ENCODE measurements at places on chromosomes 1 and 21.

DNA sequence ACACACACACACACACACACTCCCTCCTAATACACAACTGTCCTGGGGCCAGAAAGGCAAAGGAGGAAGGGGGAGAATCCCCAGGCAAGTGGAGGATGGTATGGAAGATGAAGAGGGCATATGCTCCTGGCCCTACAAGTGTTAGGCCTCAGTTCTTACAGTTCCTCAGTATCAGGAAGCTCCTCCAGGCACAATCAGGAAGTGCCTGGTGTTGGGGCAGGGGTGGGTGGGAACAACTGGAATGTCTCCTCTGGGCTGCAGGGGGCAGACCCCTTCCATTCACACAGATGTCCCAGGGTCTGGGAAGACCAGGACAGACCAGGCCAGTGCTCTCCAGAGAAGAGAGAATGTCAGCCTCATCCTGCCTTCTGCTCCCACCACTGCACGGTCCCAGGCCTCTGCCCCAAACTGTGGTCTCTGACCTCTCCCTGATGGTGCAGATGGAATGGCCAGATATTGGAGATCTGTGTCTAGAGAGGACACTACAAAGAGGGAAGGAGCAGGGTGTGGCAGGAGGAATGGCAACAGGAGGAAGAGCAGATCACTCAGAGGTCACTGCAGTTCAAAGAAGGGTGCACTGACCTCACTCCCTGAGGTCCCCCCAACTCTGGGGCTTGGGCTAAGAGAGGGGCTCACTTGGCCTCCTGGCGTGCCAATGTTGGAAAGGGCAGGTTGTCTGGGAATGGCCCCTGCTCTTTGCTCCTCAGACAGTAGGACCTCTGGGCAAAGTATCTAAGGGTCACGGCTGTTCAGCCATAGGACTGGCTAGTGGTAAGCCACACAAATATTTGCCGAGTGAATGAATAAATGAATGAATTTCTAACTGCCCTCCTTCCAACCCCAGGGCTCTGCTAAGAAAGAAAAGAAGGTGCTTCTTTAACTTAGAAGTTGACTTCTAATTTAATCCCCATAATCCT is 2.5 kb upstream of the DENND2D start:
- DNase-seq, result no peak

GRCh38 chr1:203777596-203777995 is 12.6 kb downstream of the LAX1 start:
- DNase-seq, result no peak

GRCh38 chr1:109924316-109924715 is 13.7 kb downstream of the CSF1 start:
- DNase-seq, result no peak

DNA sequence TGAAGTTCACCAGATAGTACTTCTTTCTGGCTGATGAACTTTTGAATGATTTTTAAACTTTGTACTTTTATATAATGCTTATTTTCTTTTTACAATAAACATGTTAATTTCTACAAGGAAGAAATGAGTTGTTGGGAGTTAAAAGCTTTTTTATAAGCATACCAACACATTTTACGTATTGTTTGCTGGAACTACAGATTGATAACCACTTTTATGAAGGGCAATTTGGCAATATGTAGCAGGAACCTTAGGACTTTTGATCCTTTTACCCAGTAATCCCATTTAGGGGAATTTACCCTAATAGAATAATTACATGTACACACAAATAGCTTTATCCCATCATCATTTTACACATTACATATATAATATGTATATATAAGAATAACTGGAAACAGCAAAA is 16.3 kb downstream of the PRPF38A start:
- no peak for DNase-seq

GRCh38 chr1:230423261-230423660 is 2.9 kb downstream of the PGBD5 start:
- no peak for DNase-seq

- no peak for DNase-seq
Measured at GRCh38 chr1:29967261-29967660, 730.9 kb downstream of the PTPRU start.

- no peak for DNase-seq
Measured at GRCh38 chr1:186429017-186429416, 31.9 kb downstream of the PDC start.

GRCh38 chr21:14982336-14982735 is 82.5 kb downstream of the NRIP1 start:
- DNase-seq, result no peak

- DNase-seq, result no peak
Measured at GRCh38 chr1:153883223-153883622, 39.5 kb downstream of the GATAD2B start.

DNA sequence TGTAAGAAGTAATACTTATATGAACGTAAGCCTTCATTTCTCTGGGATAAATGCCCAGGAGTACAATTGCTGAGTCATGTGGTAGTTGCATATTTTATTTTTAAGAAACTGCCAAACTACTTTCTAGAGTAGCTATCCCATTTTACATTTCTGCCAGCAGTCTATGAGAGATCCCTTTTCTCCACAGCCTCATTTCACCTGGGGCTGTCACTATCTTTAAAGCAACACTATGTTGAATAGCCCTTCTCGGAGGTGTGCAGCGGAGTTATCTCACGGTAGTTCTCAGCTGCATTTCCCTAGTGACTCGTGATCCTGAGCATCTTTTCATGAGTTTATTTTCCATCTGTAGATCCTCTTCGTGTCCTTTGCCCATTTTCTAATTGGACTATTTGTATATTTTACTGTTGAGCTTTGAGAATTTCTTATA is 93.4 kb downstream of the ADARB1 start:
- no peak for DNase-seq

DNA sequence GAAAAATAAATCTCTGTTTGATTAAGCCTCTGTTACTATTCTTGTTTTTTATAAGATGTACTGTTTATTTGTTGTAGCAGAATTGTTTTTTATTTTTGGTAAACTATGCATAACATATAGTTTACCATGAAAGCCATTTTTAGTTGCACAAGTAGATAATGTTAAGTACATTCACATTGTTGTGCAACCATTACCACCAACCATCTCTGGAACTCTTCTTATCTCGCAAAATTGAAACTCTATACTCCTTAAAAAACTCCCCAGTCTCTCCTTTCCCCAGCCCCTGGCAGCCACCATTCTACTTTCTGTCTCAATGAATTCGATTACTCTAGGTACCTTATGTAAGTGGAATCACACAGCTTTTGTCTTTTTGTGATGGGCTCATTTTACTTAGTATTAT is 27.4 kb upstream of the UHMK1 start:
- DNase-seq, result no peak

- DNase-seq, result no peak
Measured at GRCh38 chr1:203544978-203545816, 51.2 kb downstream of the OPTC start.

DNA sequence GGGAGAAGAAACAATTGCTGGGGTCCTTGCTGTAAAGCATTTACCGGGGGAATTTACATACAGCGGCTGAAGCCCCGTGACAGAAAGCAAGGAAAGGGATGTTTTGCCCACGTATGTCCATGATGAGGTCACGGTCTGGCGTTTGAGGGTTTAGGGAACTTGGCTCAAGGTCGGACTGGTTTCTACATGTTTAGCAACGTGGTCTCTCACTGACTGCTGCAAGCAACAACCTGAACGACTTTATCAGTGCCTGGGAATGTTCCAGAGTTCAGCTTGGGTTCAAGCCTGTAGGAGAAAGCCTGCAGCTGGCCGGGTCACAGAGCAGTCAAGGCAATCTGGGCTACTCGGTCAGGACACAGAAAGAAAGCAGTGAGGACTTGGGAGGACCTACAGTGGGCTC is 323.3 kb downstream of the AJAP1 start:
- DNase-seq, result no peak

GRCh38 chr1:150165622-150166612 is 16.2 kb downstream of the PLEKHO1 start:
- no peak for DNase-seq

GRCh38 chr1:98991127-98992012 is 13.3 kb downstream of the PLPPR5 start:
- DNase-seq, result no peak

GRCh38 chr21:15692711-15693110 is 37.1 kb upstream of the USP25 start:
- DNase-seq, result no peak

DNA sequence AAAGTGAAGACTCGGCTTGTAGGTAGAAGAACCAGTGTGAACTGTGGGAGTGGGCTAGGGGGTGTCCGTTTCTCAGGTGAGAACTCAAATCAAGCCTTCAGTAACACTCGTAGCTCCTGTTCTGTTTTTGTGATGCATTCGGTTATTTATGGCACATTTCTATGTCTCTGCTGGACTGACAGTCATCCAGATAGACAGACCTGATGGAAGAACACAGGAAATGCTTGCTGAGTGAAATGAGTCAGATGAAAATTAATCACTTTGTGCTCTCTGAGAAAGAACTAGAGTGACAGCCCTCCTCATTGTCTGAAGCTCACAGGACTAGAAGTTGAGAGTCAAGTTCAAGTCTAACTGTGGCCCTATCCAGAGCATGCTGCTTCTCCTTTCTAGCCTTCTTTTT is 360.1 kb upstream of the PLXNA2 start:
- no peak for DNase-seq
